Hematopoietic multipotent progenitor cell treated with erythropoietin and hydrocortisone succinate and interleukin-3 and kit ligand, for 15 days (in vitro differentiated cells): ENCODE measurements at places on chromosomes 3 and 15.

DNA sequence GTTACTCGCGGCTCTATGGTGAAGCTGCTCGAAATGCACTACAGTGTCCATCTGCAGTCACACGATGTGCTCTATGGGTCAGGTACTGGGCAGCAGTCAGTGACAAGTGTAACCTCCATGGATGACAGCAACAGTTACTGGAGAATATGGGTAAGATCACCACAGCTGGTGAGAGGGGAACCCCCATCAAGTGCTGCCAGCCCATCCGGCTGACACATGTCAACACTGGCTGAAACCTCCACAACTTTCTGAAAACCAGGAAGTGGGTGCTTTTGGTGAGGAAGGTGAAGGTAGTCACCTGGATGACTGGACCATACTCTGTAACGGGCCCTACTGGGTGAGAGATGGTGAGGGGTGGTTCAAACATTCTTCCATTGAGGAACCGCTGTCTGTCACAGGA, 87.4 kb upstream of the C15orf39 start:
- DNase-seq = no peak

DNA sequence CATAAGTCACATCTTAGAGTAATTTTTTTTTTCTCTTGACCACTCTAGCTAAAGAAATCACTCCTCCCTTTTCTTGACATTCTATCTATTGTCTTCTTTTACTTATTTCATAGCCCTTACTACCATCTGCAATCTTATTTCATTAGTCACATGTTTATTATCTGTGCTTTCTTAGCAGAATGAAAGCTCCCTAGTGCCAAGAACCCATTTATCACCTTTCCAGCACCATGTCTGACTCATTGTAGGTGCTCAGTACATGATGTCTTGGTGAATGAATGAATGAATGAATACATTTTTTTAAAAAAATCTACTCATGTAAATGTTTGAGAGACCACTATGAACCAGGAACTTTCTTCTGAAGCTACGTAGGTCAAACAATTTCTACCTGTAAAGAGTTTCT, 157.2 kb downstream of the CADPS start:
- no peak for DNase-seq

DNA sequence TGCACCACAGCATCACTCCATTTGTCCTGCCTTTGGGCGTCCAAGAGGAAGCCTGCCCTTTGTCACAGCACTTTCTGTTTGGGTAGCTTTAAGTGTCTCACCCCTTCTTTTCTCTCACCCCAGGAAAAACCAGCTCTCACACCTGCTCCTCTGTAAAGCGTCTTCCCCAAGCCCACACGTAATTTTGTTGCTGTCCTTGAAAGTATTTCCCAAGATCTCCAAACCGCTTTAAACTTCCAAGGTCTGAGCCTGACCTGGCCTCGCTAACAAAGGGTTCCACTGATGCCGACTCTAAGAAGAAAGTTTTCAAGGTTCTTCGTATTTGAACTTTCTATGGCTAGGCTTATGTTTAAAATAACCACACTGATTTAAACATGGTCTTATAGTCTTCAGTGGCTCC, 5.3 kb downstream of the ABHD2 start:
- no peak for DNase-seq

- DNase-seq = no peak
Measured at GRCh38 chr3:15822281-15822680, 24.5 kb upstream of the ANKRD28 start.

DNA sequence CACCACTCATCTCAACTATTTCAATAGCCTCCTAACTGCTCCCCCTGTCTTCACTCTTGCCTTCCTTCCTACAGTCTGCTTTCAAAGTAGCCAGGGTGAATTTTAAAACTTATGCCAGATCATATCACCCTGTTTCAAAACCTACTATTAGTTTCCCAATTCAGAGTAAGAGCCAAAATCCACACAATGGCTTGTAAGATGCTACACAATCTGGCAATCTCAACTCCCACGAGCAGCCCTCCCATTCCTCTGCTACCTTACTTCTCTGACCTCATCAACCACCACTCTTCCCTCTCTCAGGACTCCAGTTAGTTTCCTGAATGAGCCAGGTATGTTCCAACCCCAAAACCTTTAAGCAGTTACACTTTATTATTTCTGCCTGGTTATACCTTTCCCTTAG, 62.5 kb downstream of the VPS13C start:
- DNase-seq = no peak

- DNase-seq = no peak
Measured at GRCh38 chr3:13516760-13517135, 32.2 kb upstream of the FBLN2 start.

DNA sequence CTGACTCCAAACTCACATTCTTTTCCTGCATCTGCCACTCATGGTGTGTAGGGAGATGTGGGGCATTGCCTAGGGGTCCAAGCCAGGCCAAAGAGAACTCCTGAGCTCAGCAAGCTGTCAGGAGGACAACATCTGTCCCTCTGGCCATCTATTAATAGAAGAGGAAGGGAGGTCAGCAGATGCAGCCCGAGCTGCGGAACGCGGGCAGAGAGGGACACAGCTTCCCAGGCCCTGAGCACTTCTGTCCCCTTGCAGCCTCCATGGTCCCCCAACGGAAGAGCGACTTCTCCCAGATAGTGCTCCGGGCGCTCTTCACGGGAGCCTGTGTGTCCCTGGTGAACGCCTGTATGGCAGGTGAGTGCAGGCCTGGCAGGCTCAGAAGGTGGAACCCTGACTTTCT, 37.3 kb upstream of the PDE8A start:
- no peak for DNase-seq

DNA sequence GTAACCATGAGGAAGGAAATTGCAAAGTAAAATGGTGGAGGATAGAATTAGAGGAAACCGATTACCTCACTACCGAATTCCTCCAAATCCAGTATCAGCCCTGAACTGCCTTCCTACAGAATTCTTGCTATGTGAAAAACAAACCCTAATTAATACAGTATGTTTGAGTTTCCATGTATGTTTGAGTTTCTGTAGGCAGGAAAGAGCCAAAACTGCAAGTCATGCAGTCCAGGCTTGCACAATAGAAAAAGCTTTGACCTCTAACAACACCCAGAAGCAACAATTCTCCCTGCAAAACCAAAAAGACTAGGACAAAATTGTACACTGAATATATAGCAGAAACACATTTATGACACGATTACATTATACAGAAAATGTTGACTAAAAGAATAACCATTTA, 614.8 kb downstream of the DIPK2A start:
- DNase-seq = no peak

GRCh38 chr15:90819850-90820249, 48.5 kb upstream of the FURIN start:
- no peak for DNase-seq

GRCh38 chr15:70504299-70504951, 258.9 kb downstream of the UACA start:
- no peak for DNase-seq

DNA sequence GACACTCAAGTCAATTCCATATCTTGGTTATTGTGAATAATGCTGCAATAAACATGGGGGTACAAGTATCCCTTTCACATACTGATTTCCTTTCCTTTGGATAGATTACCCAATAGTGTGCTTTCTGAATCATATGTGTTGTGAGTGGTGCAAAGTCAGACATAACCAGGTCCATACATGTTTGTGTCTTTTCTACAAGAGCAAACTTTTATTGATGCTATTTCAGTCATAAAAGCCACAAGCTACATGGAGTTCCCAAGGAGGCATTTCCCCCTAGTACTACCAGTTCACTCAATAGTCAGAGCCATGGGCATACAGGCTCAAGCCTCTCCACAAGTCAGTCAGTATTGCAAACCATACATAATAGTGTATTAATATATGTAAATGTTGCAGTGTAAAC, 10.1 kb downstream of the CEP63 start:
- no peak for DNase-seq

DNA sequence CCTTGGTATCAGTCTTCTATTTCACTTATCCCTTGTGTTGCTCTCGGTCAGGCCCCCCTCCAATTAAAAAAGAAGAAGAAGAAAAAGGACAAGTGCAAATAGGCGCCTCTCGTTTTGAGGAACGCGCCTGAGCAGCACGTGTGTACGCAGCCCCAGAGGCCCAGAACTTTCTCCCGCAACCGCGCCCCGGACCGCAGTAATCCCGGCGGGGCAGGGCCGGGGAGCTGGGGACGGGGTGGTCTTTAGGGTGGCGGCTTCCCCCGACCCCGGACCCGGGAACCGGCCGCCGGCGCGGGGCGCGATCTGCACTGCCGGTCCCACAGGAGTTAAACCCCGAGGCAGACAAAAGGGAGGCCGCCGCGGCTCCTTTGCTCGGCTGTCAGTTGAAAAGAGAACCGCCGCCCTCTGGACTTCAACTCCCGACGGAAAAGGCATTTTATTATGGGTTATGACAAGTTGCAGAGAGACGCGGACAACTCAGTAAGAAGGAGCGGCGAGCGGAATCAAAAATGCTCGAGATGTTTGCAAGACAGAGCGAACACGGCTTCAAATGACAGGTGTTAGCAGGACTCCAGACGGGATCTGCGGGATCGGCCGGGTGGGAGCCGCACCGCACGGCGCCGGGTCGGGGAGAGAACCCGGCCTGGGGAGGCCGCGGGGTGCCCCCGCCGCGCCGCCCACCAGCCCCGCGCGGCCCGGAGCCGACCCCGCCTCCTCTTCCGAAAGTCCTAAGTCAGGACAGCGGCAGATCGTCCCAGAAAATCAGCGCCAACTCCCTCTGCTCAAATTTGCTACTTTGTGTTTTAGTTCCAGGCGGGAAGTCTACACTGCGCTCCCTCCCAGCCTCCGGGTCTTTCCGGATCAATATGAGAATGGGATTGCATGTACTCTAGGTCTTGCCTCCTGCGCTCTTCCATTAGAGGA, 79.0 kb downstream of the NR2F2 start:
- DNase-seq = no peak

- no peak for DNase-seq
Measured at GRCh38 chr3:43757666-43758321, 67.1 kb downstream of the ABHD5 start.

DNA sequence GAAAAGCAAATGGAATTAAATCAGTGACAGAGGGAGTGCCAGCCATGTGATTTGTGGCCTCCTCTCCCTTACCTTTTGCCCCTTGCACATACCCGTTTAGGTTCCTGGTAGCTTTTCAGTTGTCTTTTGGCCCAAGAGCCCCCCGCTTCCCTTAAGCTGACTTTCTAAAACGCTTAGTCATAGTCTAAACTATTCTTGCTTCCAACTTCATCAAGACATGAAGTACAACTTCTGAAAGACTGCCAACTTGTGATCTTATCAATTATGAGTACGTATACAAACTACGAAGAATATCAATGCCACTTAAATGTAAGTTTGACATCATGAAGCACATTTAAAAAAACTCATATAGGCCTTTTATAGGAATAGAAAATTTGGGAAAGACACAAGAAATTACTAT, 61.9 kb downstream of the EIF3J start:
- DNase-seq = no peak

GRCh38 chr3:31064021-31064420, 169.6 kb upstream of the GADL1 start:
- DNase-seq = no peak

GRCh38 chr3:129746629-129747028, 140.2 kb upstream of the PLXND1 start:
- no peak for DNase-seq

DNA sequence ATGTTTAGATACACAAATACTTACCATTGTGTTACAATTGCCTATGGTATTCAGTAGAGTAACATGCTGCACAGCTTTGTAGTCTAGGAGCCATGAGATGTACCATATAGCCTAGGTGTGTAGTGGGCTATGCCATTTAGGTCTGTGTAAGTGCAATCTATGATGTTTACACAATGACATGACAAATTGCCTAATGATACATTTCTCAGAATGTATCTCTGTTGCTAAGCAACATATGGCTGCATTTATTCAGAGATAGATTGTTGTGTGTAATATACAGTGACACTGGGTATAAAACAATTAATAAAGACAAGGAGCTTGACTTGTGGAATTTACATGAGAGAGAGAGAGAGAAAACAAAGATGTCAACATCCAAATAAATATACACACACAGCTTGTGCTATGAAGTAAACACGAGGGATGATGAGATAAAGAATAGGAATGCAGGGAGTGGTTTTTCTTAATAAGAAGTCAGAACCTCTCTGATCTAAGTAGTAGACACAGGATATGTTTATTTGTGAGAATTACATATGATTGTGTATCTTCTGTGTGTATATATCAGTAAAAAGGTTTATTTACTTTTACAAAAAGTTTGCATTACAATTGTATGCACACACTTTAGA, 110.0 kb downstream of the KCNAB1 start:
- no peak for DNase-seq

- DNase-seq = no peak
Measured at GRCh38 chr15:69107025-69107620, 53.3 kb upstream of the GLCE start.

DNA sequence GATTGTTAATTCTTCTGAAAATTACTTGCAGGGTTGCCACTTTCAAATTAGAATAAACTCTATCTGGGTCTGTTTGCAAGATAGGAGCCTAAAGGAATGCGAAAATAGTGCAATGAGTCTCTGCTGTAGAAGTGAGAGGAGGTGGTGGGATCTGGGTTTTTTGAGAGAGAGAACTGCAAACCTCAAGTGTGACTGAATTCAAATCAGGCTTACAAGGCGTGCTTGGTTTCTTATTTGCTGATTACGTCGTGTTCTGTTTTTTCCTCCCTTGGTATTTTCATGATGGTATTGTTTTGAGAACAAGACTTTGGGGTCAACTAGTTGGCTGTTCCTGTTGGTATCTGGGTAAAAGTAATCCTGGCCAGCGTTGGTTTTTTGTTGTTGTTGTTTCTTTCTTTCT, 490.9 kb upstream of the CFAP20DC start:
- no peak for DNase-seq

GRCh38 chr3:23161896-23162570, 41.1 kb upstream of the UBE2E2 start:
- no peak for DNase-seq

DNA sequence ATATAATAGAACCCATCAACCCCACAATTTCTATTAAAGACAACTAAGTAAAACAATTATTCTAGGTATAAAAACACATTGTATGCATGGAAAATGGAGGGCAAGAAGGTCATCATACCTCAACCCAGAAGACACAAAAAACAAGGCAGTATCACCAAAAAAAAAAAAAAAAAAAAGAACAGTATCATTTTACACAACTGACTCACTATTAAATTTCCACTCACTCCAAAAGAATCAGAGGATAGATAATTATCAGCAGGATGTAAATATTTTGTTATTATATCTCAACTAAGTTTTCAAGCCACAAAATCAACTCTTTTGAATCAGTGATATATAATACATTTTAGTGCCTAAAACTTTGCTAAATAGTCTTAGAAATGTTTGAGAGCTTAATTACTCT, 55.0 kb downstream of the CLASP2 start:
- DNase-seq = no peak

- no peak for DNase-seq
Measured at GRCh38 chr3:23667536-23668429, 138.0 kb upstream of the UBE2E1 start.

DNA sequence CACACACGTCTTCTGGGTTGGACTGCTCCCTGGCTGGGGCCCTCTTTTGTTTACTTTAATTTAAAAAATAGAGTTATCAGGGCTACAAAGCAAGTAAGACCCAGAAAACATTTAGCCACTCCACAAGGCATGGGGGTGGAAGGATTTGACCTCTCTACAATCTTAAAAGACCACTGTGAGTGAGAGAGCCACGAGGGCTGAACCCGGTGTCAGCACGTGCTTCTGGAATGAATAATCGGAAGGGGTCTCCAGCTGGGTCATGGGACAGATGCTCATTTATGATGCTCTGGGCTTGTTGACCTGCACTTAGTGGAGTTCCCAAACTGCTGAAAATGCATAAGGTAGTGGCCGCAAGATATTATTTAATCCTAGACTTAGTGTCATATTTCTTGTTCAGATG, 52.4 kb downstream of the EIF4E3 start:
- DNase-seq = no peak

- no peak for DNase-seq
Measured at GRCh38 chr15:31985607-31986006, 44.7 kb upstream of the CHRNA7 start.
